Pons (tissue), 1 donor: ENCODE measurements at places on chromosomes 11 and 22.

DNA sequence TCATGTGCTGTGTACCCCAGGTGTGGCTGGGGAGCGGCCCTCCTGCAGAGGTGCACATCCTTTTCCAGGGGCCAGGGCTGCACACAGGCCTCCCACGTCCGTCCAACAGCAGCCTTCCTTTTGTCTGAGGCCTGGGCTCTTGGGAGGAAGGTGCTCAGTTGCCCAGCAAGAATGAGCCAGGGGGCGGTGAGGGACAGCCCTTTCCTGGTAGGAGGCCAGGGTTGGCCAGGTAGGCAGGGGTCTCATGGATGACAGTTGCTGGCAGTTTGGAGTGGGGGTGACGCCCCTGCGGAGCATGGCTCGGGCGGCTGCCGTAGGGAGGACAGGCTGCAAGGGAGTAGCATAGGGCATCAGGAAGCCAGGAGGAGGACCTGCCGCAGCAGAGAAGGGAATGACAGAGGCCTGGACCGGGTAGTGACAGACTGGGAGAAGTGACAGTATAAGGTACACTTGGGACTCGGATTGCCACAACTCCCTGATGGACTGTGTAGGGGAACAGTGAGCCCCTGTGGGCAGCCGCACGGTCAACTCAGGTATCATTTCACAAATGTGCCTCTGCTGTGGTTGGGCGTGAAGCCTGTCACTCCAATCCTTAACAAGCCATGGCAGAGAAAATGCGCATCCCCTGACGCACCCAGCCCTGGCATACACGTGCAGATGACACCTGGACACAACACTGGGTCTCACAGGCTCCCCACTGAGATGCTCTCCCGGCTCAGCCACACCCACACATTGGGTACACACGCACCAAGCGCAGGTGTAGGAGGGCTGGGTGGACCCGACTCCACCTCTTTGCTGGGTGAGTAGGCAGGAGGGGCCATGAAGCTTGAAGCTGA is 79.7 kb downstream of the DGCR2 start:
- DNase-seq = no peak

- DNase-seq = no peak
These were observed 116.9 kb downstream of the SIK3 start for GRCh38 chr11:116981266-116981885.

DNA sequence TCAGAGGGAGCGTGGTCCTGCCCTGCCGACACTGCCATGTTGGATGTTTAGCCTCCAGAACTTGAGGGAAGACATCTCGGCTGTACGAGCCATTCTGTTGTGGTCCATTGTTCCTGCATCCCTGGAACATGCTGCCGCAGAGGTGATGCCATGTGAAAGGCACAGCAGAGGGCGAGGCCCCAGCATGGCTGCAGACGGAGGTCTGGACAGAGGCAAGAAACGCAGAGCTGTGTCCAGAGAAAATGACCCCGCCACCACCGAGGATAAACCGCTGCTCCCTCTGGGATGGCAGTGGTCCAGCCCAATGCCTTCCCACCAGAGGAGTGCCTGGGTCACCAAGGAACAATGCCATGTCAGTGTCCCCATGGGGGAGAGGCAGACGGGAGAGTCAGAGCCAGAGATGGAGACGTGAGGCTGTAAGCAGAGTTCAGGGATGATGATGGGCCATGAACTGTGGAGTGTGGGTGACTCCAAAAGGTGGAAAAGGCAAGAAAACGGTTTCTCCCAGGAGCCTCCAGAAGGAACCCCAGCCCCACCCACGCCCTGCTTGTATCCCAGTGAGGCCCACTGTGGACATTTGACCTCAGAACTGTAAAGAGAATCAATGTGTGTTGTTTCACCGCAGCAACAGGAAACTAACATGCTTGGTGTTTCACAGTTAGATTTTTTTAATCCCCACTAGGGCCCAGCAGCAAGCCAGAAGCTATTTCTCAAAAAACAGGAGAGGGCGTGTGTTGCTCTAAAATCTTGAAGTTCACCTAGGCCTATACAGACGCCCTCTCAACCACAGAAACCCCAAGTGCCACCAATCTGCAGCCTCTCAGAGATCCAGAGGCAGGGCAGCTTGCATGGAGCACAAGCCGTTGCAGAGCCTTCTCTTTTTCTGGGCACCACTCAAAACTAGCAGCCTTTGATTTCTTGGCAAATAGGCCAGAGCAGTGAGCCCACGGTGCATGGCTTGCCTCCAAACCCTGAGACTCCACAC is 1422.9 kb downstream of the TBC1D22A start:
- no peak for DNase-seq

- no peak for DNase-seq
These were observed 132.4 kb downstream of the TTC28 start for GRCh38 chr22:28547132-28547842.

DNA sequence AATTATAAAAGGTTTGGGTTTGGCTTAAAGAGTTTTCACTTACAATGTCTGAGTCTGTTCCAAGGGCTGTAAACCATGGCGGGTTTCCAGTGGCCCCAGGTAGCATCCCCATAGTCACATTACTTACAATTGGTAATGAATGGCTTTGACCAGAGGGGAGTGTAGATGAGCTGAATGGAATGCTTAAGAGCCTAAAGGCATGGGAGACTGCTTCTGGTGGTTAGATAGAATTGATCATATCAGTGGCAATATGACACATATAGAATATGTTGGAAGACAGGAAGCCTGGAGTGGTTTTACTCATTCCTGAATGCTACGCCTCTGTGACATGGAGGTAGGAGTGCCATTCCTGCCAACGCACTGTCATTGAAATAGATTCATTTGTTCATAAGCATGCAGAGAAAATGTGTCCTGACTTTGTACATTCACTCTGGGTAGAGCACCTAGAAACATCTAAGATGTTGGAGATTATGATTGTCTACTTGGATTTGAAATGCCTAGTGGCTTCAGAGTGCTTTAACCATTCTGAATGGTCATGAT is 183.3 kb downstream of the BLID start:
- no peak for DNase-seq

DNA sequence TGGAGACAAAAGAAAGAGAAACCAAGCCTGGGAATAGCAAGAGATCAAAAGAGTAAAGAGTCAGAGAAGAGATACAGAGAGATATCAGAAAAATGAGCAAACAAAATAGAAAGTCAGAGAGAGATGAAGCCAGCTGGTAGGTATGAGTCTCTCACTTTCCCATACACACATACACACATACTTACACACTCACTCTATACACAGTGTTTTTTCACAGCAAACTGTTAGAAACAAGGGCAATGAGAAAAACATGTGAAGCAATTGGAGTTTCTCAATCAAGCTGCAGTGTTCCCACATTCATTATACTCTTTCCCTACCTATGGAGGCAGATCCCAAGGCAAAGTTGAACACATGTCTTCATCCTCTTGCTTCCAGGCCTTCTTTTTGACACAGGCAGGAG is 2.6 kb upstream of the NLRP10 start:
- no peak for DNase-seq

DNA sequence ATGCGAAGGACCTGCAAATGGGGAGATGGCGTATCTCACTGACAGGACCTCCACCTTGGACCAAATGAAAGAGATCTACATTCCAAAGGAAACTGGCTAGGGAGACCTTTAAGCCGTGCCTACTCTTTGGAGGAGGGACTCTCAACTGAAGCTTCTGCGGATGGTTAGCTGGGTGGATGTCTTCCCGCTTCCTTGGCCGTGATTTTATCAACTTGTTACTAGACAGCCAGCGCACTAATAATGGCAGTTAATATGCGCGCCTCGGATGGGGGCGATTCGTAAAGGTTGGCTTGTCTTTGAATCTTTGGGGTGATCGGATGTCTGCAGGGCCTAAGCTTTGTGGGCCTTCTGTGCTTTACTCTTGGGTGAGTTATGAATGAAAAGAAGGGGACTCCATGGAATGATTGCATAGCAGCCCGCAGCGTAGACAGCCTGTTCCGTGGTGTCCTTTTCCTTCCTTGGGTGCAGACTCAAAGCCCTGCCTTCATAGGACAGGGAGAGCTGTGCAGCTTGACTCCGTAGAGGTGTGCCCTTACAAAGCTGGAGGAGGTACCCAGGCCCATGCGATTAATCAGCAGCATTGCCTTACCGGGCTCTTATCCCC is 1.5 kb downstream of the ZNRF3 start:
- DNase-seq = no peak
